Activated CD4-positive, alpha-beta T cell treated with anti-CD3 and anti-CD28 coated beads, Interleukin-2, Interleukin-4, amounts not matched to agents 100 ng/mL and 50 ng/mL, durations not matched to agents 16 hours and 8 hours (primary cell): ENCODE measurements at places on chromosomes 4 and X.

DNA sequence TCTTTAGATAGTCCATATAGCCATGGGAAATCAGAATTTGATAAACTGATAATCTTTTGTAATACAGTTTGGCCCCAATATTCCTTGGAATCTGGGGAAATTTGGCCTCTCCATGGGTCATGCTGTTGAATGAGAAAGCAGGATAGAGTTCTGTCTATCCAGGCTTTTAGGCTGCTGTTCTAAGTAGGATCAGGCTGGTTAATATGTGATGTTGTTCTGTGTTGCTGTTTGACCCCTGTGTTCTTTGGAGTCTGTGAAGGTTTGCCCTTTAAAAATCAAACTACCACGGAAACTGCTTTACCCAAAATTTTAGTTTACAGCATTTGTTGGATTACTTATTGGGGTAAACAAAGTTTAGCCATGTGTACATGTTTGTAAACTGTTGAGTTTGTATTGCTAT lies 114.5 kb downstream of the ZNF330 start:
- DNase-seq = no peak

DNA sequence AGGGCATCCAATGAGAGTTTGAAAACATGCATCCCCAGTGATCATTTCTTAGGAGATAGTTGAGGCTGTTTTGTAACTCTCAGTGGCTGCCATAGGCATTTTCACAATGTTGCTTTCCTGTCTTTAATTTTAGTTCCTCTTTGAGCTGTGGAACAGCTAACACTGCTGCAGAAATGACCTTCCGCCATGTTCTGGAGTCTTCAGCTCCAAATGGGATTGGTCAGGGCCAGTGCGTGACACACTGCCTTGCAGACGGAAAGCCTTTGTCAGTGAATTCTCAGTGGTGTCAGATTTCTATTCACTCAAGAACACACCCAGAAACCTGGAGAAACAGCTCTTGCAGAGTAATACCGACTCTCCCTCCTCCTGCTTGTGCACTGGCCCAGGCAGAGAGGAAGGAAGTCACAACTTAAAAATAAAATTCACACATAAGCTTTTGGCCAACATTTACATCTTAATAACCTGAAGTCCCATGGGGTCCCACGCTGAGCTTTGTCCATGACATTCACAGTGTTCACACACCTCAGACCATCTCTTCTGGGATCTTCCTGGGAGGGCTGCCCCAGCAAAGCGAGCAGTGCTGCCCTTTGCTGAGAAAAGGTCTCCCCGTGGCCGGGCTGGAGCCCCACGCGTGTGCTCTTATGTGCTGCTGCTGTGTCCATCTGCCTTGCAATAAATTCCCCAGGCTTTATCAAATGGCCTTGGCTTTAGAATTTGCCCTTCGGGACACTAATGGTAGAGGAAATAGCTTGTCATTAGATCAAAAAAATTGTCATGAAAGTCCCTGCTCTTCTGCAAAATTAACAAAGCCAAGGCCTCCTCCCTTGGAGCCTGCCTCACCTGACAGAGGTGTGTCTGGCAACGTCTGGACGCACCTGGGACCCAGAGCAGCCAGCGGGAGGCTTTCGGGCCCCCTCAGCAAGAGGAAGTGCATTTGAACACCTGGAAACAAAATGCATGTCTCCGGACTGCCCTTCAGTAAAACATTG lies 126.8 kb downstream of the IRF2 start:
- DNase-seq = no peak

DNA sequence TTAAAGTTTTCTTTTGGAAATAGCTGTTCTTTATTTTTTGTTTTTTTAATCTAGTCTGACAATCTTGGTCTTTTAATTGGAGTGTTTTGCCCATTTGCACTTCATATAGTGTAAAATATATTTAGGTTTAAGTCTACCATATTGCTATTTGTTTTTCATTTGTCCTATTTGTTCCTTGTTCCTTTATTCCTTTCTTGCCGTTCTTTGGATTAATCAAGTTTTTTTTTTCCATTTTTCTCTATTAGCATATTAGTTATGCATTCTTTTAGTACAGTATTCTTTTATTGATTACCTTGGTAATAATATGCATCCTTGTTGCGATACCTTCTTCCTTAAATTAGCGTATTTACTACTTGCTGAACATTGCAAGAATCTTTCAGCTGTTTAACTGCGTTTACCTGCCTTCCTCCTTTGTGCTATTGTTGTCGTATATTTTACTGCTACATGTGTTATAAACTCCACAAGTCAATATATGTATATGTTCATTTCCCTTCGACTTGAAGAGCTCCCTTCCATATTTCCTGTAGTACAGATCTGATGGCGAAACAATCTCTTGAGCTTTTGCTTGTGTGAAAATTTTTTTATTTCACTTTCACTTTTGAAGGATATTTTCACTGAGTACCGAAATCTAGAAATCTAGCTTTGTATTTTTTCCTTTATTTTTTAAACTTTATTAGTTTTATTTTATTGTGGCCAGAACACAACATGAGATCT lies 23.9 kb upstream of the RNF212 start:
- DNase-seq = peak; percentile 8

- DNase-seq = peak; percentile 56
Measured at GRCh38 chrX:119880552-119881437, 9.2 kb downstream of the NDUFA1 start.

GRCh38 chr4:39626261-39626660 lies 12.4 kb downstream of the SMIM14 start:
- no peak for DNase-seq

DNA sequence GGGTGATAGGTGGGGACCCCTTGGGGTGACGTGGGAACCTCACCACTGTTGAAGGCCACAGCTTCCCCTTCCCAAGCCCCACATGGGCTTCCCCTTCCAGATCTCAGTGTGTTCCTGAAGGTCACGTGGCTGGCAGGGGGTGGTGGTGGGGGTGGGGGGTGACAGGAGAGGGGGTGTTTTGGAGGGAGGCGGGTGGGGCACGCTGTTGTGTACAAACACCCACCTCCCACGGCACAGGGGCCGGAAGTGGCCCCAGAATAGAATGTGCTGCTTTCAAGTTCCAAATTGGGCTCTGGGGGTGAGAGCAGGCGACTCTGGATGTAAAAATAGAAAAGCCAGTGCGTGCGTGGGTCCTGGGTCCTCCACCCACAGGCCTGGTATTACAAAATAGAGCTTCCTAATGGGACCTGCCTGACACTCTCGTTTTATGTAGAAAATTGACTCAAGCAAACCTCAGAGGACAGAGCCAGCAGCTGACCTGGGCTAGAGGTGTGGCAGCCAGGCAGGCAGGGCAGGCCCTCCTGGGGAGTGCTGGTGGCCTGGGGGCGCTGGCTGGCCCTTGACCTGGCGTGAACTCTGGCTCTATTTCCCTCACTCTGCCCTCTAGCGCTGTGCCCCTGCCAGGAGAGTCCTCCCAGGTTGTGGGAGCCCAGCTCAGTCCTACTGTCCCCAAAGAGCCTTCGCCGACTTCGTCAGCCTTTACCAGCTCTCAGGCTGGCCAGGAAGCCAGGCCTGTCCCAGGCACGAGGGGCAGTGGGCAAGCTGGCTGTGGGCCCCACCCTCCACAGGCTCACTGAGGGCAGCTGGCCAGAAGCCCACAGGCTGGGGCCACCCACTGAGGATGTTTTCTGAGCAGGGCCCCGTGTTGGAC lies 5.4 kb upstream of the SH3BP2 start:
- no peak for DNase-seq

DNA sequence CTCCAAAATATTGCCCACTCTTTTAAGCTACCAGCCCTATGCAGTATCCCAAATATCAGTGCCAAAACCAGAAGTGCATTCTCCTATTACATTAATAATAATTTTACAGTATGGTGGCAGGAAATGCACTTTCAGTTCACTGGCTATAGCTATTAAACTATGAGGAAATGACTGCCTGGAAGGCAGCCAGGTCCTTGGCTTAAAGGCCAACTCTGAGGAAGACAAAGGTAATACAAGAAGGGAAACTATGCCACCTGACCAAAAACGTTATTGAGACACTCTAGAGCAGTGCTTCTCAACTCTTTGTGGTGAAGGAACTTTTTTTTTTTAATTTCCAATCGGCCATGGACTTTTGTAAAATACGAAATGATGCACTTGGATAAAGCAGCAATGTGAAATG lies 133.6 kb upstream of the VAMP7 start:
- no peak for DNase-seq

DNA sequence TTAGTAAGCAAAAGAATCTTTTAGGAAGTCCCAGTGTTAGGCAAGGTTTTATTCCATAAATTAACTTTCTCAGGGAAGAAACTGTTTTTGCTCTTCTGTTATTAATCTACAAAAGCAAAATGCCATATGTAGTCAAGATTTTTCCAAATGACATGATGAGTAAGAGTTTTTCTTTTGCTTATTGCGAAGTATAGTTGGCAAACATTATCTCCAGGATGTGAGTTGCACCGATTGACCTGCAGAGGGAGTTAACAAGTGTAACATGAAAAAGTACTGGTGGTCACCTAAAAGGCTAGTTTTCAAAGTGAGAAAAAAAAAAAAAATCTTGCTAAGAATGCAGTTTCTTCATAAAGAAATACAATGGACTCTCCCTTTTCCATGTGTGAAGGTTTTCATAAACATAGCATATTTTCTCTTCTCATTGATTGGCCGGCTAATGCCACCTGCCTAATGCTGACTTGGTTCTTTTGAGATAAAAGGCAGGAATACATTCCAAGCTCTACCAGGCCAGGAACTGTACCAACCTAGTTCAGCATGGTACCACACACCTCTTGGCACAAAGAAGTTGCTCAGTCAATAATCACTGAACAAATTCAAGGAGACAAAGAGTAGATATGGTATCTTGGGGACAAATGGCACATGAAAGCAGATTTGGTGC lies 100.2 kb downstream of the LNX1 start:
- peak; percentile 8 for DNase-seq

GRCh38 chrX:132594999-132595398 lies 106.2 kb upstream of the MBNL3 start:
- no peak for DNase-seq

GRCh38 chr4:71878376-71878775 lies 94.5 kb upstream of the GC start:
- DNase-seq = no peak

GRCh38 chr4:80446664-80447063 lies 111.1 kb downstream of the CFAP299 start:
- no peak for DNase-seq

DNA sequence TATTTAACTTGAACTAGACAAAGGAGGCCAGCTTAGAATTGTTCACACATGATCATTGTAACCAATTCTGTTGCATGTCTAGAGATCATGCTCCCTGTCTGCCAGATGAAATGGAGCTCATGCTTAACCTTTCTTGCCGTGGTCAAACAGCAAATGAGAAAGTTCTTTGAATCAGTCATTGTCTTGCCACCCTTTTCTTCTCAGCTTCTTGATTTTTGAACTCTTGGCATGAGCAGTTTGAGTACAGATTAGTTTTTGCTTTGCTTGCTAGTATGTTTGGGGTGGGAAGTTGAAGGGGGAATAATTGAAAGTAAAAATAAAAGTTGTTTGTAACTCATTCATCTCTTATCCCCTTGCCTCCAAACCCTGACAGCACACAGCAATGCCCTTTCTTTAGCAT lies 4.7 kb downstream of the MTM1 start:
- DNase-seq = peak; percentile 45

GRCh38 chrX:133980406-133980805 lies 5.0 kb downstream of the GPC3 start:
- no peak for DNase-seq

- no peak for DNase-seq
Measured at GRCh38 chrX:138711399-138712347, at the start of gene FGF13. Gene FGF13, minus strand, starts transcription at chrX:138711717. Its CDS starts 714 bp downstream, at chrX:138711003.

DNA sequence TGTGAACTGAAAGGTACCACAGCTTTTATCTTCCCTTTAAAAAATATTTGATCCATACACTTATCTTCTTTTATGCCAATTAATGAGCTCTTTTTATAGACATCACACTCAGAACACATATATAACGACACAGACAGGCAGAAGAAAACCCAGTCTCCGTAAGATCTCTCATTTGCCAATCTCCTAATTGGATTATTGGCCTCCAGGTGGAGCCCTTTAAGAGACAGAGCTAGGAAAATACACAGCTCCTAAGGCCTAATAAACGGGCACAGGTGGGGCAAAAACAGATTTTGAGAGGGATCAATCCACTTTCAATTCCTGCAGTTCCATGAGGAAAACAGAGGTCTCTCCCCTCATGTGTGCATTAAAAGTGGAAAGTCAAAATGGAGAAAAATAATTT lies 1495.4 kb downstream of the RPA4 start:
- no peak for DNase-seq

- DNase-seq = no peak
Measured at GRCh38 chrX:2550328-2551020, 49.7 kb upstream of the DHRSX start.

DNA sequence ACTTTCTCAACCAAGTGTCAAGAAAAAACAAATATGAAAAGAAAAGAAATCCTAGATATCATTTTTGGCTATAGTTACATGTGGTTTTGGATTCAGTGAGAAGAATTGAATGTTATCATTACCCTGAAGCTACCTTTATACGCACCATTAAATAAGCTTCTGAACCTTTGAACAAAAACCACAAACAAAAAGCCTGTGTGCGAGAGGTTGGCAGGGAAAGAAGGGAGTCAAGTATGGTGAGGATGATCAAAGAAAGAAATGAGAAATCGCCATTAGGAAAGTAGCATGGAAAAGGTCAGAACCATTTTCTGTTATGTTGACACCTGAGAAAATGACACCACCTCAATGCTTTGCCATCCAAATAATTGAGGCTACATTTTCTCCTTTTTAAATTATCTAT lies 1.2 kb upstream of the SLC7A11 start:
- DNase-seq = no peak
